ENCODE measurements at places on chromosomes 1 and 21. TPM values are rescaled to one million over a fixed set of nuclear protein-coding genes. Genes with fewer than 3 reads are reported as not detected.
A peak's percentile ranks its signal among the peaks of the same experiment; 100 is the strongest.

DNA sequence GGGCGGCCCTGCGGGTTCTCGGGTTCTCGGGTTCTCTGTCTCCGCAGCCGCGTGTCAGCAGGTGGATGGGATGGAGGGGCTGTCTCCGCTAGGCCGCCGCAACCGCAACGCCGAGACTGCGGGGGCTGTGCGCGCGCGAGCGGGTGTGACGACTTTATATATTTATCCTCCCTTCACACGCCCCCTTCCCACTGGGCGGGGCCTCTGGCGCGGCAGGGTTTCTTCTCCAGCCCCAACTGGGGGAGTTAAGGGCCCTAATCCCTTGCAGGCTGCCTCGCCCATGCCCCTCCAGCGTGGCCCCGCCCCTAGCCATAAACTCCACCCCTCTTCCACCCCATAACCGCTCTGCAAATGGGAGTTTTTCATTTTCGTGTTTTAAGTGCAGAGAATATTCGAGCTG lies 3.4 kb downstream of the IGSF21 start:
- DNase-seq, result no peak
- no peaks in the 10 kb centered on the region for H3K4me1 ChIP-seq
- H3K27ac ChIP-seq, result no peak overlapping the region
- peaks cover 92% of the 10 kb centered on the region for H3K27me3 ChIP-seq
- H3K4me3 ChIP-seq, result peak overlapping the region; percentile 61

DNA sequence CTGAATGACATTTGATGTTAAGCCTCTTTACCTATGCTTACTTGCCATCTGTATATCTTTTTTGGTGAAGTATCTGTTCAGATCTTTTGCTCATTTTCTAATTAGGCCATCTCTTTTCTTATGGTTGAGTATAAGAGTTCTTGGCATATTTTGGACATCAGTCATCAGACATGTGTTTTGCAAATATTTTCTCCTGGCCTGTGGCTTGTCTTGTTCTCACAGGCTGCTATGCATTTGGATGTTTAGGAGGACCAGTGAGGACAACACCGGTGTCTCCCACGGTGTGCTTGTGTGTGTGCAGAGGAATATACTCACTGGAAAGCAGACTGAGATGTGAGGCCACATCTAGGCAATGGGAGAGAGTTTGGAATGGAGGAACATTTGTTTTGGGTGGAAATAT lies 87.1 kb upstream of the LYST start:
- H3K4me3 ChIP-seq, result no peak overlapping the region
- no peak overlapping the region for H3K27ac ChIP-seq
- H3K36me3 ChIP-seq, result no peaks in the 10 kb centered on the region
- H3K27me3 ChIP-seq, result no peaks in the 10 kb centered on the region
- no peak for DNase-seq

GRCh38 chr1:94908965-94909364 lies 17.9 kb downstream of the CNN3 start:
- no peak overlapping the region for H3K4me3 ChIP-seq
- no peaks in the 10 kb centered on the region for H3K27me3 ChIP-seq
- no peaks in the 10 kb centered on the region for H3K36me3 ChIP-seq
- H3K27ac ChIP-seq, result no peak overlapping the region

Gene IL20
- total RNA-seq, result not detected

Gene GUCA2B
- total RNA-seq, result not detected

DNA sequence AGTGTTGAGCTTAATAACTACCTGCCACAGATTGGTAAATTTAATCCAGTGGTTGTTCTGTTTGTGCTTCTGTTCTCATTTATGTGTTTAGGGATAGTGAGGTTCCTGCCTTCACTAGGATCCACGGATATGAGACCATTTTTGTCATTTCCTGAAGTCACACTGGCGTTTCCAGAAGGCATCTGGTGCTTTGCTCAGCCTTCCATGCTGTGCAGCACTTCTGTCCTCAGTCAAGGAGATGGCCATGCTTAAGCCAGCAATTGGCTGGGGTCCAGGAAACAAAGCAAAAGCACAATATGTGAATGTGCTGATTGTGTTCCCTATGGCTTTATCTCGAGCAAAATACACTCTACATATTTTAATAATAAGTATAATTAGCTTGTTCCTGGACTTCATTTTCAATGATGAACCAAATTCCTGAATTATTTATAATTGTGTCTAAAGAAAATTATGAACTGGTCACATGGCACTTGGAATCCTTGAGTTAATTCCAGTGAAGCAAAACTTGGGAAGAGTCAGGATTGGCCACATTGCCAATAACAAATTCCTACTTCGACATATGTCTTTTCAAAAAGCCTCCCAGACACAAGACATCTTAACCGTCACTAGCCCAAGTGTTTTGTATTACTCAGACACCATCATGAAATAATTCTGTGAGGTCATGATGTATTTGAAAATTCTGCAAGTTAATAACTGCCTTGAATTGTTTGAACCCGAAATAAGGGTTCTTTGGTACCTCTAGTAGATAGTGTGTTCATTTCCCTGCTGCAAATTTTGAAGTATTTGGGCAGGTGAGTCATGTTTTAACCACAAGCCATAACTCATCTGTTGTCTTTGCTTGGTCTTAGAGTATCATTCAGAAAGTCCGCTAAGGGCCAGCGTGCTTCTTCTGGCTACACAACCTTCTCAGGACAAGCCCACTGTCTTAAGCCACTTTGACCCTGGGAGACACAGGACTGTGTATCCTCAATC lies 412.4 kb downstream of the DISC1 start:
- no peak for DNase-seq
- H3K27ac ChIP-seq, result no peak overlapping the region
- no peaks in the 10 kb centered on the region for H3K4me1 ChIP-seq
- no peak overlapping the region for H3K4me3 ChIP-seq

Gene ATAD3C
- 1.9 TPM for total RNA-seq

Gene PODN
- 55.1 TPM for total RNA-seq

GRCh38 chr1:31923901-31924535 lies 14.2 kb downstream of the PTP4A2 start:
- no peaks in the 10 kb centered on the region for H3K27me3 ChIP-seq
- no peak for DNase-seq

Gene FMO3
- total RNA-seq, result 5.3 TPM

DNA sequence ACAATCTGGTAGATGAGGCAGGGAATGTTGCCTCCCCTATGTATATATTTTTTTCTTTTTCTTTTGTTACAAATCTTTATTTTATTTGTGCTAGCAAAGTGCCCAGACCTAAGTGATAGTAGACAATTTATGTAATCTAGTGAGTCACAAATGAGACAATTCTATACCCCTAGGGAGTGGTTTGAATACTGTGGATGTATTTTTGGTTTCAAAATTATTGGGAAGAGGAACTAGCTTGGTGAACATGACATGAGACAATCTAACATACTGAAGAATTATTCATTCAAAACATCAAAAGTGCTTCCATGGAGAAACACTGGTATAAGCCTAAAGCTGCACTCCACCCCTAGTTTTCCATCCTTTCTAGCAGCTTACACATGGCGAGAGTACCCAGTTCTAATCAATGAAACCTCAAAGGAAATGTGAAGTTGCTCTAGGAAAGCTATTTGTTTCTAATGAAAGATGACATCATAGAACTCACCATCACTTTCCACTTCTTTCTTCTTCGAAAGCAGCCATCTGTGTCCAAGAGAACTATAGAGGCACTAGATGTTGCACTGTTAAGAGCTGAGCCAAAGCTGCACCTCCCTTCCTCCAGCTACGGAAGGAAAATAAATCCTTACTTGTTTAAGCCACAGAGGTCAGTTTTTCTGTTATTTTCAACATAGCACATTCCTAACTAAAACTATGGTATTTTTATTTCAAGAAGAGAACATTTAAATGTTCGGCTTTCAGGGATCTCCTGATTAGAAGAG lies 764.6 kb downstream of the LTN1 start:
- no peaks in the 10 kb centered on the region for H3K36me3 ChIP-seq
- H3K4me3 ChIP-seq, result no peak overlapping the region
- no peak for DNase-seq
- no peak overlapping the region for H3K27ac ChIP-seq
- no peaks in the 10 kb centered on the region for H3K27me3 ChIP-seq

- H3K36me3 ChIP-seq, result no peaks in the 10 kb centered on the region
- H3K27ac ChIP-seq, result no peak overlapping the region
Measured at GRCh38 chr1:232635778-232636356, 5.9 kb upstream of the SIPA1L2 start.

DNA sequence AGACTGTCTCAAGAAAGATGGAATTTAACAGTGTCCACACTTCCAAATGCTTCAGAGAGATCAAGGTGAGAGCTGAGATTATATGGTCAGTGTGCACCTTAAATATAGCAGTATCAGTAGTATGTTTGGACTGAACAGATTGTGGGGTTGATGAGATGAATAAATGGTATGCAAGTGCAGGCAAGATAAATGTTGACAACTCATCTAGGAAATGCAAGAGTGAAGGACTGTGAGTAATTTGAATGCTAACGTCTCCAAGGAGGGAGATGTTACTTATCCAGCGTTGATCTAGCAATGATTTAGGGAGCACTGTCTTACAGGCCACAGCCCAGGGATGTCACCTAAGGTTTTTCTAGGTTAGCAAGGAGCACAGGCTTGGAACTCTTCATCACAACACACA lies 170.7 kb upstream of the GALNT2 start:
- no peak for DNase-seq
- H3K27ac ChIP-seq, result no peak overlapping the region
- H3K36me3 ChIP-seq, result no peaks in the 10 kb centered on the region
- no peaks in the 10 kb centered on the region for H3K27me3 ChIP-seq

- H3K27ac ChIP-seq, result no peak overlapping the region
- peaks cover 5% of the 10 kb centered on the region for H3K4me1 ChIP-seq
- H3K27me3 ChIP-seq, result peaks cover 77% of the 10 kb centered on the region
- DNase-seq, result no peak
- H3K36me3 ChIP-seq, result no peaks in the 10 kb centered on the region
Measured at GRCh38 chr1:3061566-3061965, 7.4 kb upstream of the PRDM16 start.

DNA sequence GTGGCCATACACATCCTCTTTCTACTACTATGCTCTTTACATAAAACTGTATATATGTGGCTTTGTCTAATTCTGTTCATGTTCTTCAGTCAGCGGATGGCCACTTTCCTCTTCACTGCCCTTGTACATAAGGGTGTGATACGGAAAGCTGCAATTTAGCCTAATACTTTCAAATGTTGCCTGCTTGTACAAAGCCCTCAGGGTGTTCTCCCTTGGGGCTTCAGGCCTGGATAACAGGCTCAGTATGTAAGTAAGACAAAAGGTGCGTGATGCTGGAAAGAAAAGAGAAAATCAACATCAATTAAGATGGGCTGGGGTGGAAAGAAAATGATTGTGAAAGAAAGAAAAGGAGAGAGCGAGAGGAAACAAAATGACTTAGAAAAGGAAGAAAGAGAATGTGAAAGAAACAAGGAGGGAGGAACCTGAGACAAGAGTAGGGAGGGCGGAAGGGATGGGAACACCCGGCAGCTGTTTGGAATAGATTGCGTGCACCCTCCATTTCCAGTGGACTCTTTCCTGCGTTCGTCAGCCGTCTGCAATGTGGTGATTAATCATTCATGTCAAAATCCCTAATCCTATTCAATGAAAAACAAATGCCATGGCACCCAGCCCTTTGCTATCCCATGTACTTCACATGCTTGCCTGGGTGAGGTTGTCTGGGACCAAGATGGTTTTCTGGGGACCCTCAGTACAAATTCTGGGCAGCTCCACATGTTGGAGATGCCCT lies 553.6 kb downstream of the NUF2 start:
- H3K36me3 ChIP-seq, result no peaks in the 10 kb centered on the region
- peak overlapping the region; percentile 48 for H3K27ac ChIP-seq
- H3K4me3 ChIP-seq, result peak overlapping the region; percentile 24
- no peaks in the 10 kb centered on the region for H3K27me3 ChIP-seq

DNA sequence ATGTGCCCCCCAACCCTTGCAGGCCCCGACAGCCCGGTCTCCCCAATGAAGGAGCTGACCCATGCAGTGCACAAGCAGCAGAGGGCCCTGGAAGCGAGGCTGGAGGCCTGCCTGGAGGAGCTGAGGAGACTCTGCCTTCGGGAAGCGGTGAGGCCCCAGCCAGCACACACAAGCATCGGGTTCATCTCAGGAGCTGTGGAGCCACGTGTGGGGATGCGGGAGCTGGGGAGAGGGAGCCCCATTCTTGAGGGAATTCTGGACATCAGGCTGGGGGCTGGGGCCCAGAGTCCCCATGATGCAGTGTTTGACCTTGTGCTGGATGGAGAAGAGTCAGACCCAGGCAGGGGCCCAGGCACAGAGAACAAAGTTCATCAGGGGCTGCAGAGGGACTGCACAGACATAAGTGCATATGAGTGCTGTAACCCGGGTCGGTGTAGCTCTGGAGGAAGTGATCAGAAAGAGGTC lies 4.8 kb downstream of the INAVA start:
- H3K4me1 ChIP-seq, result no peaks in the 10 kb centered on the region
- H3K4me3 ChIP-seq, result no peak overlapping the region
- DNase-seq, result no peak

DNA sequence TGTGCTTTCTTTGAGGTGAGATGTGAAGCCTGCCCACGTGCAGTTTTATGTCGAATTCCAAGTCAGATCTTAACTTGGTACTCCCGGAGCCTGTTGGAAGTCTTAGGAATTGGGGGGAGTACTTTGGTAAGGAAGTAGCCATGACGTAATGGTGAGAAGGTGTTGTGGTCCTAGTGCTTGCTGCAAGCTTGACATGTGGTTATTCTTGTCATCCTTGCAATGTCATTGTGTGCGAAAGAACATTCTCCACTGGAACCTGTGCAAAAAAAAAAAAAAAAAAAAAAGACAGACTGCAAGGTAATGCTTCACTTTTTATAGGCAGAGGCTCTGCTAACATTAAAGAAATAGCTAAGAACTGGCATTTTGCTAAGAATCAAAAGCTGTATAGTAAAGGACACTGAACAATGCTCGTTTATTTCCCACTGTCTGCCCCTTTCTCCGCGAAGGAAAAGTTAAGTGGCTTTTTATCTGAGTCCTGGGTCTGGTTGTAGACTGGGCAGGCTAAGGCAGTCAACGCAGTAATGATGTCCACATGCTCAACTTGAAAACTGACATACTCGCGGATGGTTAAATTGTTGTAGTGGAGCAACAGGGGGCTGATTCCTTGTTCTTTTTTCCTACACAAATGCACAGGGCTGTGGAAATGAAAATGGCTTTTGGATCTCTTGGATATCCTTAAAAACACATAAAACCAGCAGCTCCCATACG lies 2.1 kb downstream of the KAZN start:
- H3K36me3 ChIP-seq, result no peaks in the 10 kb centered on the region
- H3K4me1 ChIP-seq, result no peaks in the 10 kb centered on the region
- no peak for DNase-seq

Gene PEAR1
- total RNA-seq, result 15.1 TPM

- H3K27me3 ChIP-seq, result no peaks in the 10 kb centered on the region
- no peak overlapping the region for H3K27ac ChIP-seq
- no peak for DNase-seq
- no peaks in the 10 kb centered on the region for H3K4me1 ChIP-seq
- H3K4me3 ChIP-seq, result no peak overlapping the region
- H3K36me3 ChIP-seq, result no peaks in the 10 kb centered on the region
Measured at GRCh38 chr1:71502006-71502405, 421.2 kb upstream of the ZRANB2 start.

All from breast epithelium (tissue), 4 donors.